ENCODE measurements at places on chromosomes 1 and 21. TPM values are rescaled to one million over a fixed set of nuclear protein-coding genes. Genes with fewer than 3 reads are reported as not detected.

GRCh38 chr1:2789164-2789985 lies 12.1 kb downstream of the TTC34 start:
- DNase-seq: no peak

DNA sequence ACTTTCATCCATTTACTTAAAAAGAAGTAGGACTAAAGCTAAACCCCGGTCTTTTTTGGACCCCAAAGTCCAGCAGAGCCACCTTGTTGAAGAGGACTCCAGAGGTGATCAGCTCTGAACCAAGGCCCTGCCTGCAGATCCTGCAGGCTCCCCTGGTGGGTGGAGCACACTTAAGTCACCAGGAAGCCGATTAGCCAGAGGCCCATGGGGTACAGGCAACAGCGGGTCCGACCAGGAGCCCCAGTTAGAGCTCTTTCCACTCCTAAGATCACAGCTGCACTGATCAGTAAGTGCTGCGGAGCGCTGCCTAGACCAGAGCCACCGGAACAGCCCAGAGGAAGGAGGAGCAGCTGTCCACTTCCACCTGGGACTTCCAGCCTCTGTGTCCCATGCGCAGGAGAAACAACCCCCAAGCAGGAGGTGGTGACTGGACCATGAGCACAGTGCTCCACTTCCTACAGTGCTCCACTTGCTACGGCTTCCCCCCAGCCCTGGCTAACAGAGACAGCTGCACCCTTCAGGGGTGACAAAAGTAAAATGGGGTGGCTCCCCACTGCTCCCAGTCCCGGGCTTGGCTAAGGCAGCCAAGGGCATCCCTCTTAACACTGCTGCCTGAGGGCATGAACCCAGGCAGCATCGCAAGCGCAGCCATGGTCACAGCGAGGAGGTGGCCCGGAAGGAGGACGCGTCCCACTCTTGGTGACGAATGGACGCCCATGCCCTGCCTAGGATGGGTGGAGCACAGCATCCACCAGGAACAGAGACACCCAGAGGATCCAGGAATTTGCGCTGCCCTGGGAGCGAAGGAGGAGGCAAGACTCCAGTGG lies 58.0 kb downstream of the NPHP4 start:
- DNase-seq: peak; percentile 26

GPR37L1 gene
- 0.10 TPM for total RNA-seq

DNA sequence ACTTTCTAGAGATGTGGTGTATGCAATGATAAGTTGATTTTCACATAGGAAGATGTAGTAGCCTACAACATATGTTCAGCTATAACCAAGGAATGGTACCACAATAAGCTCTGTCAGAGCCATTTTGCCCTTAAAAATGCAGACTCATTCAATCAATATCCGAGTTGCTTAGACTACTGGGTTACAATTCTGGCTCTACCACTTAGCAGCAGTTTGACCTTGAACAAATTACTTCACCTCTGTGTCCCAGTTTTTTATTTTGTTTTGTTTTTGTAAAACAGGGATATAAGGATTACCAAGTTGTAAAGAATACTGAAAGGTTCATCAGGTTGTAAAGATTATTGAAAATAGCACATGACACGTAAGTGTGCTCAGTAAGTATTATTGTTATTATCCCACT lies 9.3 kb downstream of the EPS15 start:
- no peak for DNase-seq

GRCh38 chr1:173832748-173833147 lies 8.1 kb upstream of the CENPL start:
- DNase-seq: no peak

GRCh38 chr1:58566339-58566738 lies 10.7 kb downstream of the TACSTD2 start:
- no peak for DNase-seq

GRCh38 chr21:24832961-24833360 lies 774.3 kb downstream of the MRPL39 start:
- no peak for DNase-seq

PROK1 gene
- total RNA-seq: 9.3 TPM

- DNase-seq: no peak
Measured at GRCh38 chr1:39927538-39927937, 25.8 kb upstream of the MYCL start.
